ENCODE measurements at places on chromosomes 6 and 20.

- DNase-seq: no peak
Measured at GRCh38 chr6:27494103-27494502, 21.2 kb upstream of the ZNF184 start.

DNA sequence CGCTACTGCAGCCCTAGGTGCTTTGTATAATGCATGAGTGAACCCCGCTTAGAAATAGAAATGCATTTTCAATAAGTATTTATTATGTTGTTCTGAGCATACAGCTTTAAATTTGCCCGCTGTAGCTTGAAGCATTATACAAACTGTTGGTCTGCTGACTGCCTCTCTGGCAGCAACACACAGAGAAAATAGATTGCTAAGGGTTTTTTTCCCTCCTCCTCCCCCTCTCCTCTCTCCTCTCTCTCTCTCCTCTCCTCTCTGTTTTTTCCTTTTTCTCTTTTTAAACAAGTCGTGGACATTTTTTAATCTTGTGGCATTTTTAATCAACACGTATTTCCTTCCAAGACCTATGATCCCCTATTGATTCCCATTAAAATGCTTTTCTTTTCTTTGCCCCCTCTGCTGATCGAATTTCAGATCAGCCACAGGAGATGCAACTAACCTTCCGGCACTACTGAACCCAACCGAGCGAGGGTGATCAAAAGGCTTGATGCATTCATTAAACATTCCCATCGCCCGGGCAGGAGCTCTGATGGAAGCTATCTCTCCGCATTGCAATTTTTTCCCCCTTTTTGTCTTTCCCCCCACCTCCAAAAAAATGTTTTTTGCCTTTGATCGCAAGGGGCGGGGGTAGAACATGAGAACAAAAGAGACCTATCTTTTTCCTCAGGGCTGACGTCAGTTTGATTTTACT is 90.7 kb upstream of the ARID1B start:
- DNase-seq: peak; percentile 71

DNA sequence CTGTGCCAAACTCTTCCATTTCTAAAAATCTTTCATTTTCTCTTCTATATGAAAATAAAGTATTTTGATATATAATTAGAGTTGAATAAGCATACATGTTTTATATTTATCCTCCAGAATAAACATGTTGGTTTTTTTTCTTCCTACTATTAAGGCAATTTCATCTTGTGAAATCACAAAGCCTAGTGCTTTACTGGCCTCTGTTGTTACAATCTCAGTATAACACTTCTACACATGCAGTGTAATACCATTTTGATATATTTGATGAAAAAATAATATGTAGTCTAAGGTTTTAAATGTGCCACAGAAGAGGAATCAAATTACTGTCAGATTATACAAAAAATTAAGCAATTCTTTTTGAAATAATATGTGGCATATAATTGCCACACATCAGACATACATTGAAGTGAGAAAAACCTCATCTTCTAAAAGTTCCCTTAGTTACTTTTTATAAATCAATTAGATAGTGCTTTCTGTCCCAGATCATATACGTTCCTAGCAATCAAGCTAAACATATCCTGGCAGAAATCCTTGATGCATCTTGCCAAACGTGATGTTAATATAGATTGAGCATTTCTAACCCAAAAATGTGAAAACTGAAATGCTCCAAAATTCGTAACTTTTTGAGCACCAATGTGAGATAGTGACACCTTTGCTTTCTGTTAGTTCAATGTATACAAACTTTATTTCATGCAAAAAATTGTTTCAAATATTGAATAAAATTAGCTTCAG is 225.1 kb upstream of the MANEA start:
- peak; percentile 2 for DNase-seq

GRCh38 chr6:69835414-69836179 is 30.8 kb upstream of the COL19A1 start:
- DNase-seq: peak; percentile 55

DNA sequence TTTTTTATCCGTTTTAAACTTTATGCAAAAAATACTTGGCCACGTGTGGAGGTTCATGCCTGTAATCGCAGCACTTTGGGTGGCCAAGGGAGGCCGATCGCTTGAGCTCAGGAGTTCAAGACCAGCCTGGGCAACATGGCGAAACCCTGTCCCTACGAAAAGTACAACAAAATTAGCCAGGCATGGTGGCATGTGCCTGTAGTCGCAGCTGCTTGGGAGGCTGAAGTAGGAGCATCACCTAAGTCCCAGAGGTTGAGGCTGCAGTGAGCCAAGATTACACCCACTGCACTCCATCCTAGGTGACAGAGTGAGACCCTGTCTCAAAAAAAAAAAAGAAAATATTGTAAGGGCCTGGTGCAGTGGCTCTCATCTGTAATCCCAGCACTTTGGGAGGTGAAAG is 45.0 kb downstream of the CSE1L start:
- no peak for DNase-seq

DNA sequence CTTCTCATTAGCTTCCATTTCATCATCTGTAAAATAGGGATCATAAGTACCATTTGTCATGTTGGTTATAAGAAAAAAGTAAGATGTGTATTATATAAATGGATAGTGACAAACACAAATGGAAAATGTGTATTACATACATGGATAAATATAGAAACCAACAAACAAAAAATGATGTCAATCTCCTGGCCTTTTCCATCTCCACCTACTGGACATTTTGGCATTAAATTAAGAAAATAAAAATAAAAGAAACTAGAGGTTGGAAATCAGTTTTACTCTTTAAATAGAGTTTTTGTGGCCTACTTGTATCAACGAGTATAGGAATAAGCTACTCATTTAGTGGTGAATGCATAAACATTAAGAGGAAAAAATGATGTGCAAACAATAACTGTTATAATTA is 67.5 kb upstream of the THEMIS start:
- no peak for DNase-seq

GRCh38 chr6:1745814-1746213 is 136.1 kb downstream of the FOXC1 start:
- DNase-seq: no peak

DNA sequence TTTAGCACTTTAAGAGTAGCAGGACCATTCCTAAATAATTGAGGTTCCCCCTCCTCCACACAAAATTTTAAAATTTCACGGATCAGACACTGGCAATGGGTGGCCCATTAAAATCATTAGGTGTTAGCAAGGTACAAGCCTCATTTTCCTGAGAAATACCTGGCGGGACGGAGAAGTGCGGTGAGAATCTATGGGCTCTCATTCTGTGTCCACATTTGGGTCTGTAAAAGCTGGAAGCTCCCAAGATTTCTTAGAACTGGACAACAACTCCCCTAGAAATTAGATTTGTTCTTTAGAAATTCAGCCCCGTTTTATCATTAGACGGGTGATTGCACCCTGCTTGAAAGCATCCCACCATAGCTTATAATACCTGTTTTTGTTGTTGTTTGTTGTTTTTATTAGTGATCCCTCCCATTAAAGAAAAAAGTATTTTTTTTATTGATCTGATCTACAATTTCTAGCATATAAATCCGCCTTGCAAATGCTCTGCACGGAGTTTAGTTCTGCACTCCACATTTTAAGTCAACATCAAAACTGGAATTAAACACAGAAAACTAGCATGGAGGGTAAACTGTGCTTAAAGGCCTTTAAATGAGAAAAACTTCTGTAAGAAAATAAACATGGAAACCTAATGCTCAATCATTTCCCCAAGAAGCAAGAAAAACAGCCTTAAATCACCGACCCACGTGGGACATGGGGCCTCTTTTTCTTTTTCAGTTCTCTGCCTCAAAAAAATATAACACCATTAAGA is 5.7 kb downstream of the SIM1 start:
- DNase-seq: no peak

DNA sequence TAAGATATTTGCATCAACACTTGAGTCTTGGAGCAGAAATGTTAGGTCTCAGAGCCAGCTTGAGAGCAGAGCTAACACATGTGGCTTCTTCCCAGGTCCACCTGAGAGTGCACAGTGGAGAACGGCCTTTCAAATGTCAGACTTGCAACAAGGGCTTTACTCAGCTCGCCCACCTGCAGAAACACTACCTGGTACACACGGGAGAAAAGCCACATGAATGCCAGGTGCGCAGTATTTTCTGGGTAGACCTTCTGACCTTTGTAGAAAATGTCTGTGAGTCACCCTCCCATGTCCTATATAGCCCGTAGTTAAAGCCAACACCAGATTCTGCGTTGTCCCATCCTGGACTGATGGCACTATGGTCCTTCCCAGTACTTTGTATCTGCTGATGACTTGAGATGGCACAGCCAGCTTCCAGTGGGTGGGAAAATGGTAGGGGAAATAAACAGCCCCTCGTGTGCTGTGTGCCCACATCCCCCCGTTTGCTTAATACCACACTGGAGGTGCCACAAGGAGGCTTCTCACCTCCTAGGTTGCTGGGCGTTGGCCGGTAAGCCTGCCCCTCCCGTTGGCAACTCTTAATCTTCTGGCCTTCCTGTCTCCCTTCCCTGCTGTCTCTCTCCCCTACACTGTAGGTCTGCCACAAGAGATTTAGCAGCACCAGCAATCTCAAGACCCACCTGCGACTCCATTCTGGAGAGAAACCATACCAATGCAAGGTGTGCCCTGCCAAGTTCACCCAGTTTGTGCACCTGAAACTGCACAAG is 20.3 kb downstream of the PRDM1 start:
- peak; percentile 81 for DNase-seq

- DNase-seq: no peak
Measured at GRCh38 chr6:132893772-132894490, 79.6 kb downstream of the RPS12 start.

- peak; percentile 95 for DNase-seq
Measured at GRCh38 chr20:62652041-62652893, 10.0 kb downstream of the SLCO4A1 start.

DNA sequence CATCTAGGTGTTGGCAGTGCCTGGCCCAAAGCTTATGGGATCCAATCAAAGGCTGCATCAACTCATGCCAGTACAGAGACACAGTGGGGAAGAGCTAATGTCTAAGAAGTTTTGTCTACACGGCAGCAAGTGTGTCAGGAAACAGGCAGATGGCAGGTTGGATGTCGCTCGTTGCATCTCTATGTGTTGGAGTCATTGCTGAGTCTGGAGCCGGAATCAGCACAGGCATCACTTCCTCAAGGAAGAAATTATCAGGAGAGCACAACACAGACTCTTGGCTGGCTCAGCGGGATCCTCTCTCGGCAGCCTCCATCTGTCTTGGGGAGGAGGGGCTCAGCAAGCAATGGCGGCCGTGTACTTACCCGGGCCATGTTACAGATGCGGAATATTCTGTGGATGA is 467.2 kb upstream of the CHD6 start:
- no peak for DNase-seq

DNA sequence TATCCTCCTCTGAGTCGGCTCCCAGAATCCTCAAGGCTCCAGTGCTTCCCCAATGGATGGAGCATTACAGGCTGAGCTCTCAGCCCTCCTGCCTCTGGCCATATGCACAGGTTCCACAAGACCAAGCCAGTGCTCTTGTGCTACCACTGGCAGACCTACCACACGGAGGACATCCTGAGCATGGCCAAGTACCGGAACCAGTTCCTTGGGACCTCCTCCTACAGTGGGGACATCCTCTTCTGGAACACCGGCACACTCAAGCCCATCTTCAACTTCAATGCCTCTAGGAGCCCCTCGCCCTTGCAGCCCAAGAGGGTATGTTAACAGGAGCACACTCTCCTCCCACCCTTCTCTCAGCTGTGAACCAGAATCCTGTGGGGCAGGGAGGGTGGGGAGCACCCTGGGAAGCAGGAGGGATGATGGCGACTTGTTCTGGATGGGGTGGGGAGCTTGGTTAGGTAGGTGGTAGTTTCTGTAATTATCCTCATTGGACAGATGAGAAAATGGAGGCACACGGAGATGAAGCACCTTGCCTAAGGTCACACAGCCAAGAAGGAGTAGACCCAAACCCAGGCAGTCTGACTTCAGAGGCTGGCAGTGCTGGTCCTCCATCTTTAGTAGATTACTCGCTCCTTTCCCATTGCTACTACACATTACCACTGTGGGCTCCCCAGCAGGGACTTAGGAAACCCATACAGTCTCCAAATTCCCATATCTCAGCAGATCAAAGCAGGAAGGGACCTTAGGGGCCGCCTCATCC is 58.6 kb downstream of the EFCAB8 start:
- DNase-seq: no peak

GRCh38 chr6:19035461-19036195 is 648.5 kb downstream of the RNF144B start:
- no peak for DNase-seq

DNA sequence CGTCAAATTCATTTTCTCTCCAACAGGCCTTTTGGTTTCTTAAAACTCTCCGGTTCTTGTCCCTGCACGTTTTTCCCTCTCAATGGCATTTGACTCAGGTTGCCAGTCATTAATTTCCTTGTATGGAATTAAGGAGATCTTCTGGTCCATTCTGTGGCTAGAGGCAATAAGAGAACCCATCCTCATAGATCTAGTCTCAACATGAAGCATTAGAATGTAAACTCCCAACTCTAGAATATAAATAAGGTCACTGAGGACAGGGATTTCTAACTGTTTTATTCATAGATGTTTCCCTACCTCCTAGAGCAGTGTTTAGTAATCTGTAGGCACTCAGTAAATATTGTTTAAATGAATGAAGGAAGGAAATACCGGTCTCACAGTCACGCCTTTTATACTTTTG is 185.2 kb upstream of the FLRT3 start:
- DNase-seq: no peak

DNA sequence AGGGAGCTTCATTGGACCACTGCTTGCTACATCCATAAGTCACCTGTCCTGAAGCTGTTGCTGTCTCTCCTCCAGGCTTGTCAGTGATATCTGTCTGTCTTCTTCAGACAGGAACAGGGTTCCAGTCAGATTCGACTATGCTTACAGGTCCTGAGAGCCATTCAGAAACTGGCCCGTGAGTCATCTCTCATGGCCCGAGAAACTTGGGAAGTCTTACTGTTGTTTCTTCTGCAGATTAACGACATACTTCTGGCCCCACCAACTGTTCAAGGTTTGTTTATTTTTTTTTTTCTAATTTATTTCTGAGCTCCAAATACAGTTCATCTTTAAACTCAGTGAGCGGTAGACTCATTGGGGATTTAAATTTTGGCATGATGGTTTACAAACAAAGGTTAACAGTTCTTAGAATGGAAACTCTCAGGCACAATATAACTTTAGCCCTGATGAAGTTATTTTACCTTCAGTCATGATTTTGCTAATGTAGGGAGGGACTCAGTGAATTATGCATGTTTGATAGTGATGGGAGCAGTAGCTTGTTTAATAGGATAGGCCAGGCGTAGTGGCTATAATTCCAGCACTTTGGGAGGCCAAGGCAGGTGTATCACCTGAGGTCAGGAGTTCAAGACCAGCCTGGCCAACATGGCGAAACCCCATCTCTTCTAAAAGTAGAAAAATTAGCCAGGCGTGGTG is 24.7 kb downstream of the RALGAPB start:
- no peak for DNase-seq

DNA sequence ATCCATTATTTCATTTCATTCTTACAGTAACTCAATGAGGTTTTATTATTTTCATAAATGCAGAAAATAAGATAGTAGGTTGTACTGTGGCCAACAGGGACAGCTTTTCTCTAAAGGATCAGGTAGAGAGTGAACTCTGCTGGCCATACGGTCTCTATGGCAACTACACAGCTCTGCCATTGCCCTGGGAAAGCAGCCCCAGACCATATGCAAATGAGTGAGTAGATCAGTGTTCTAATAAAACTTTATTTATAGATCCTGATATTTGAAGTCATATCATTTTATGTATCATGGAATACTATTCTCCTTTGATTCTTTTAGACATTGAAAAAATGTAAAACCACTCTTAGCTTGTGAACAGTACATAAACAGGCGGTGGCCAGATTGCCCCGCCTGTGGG is 192.5 kb upstream of the RREB1 start:
- DNase-seq: no peak
